Stimulated activated CD8-positive, alpha-beta memory T cell treated with anti-CD3 and anti-CD28 coated beads, Interleukin-12 subunit alpha, Interleukin-12 subunit beta, amount 100 ng/mL, for 1 hour (primary cell): ENCODE measurements at places on chromosomes 5 and 9.

DNA sequence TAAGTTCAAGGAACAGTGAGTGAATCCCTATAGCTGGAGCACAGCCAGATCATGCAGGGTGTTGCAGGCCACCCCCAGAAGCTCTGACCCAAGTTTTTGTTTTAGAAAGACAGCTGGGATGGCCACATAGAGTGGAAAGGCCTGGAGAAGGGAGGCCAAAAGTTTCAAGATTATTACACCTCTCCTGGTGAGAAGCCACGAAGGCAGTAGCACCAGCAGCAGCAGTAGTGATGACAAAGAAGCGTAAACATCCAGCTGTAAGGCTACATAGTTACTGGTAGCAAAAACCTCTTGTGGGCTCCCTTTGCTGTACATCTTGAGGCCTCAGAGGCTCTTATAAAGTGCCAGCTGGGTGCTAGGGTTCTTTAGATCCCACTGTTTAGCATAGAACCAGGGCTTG, 11.8 kb downstream of the ADAMTSL1 start:
- DNase-seq: no peak

DNA sequence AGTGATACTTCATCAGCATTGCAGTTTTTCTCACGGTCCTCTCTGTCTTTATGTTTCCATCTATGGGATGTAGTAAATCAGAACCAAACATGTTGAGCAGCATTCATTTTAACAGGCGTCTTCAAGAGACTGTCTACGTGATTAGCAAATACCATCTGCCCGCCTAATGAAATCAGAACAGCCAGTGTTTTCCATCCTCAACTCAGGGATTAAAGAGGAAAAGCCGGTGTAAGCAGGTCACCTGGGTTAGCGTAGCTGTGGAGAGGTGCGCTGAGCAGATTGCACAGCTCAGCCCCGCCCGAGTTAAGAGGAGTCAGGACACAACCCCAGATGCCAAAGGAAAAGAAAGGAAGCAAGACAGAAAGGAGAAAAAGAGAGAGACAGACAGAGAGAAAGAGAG, 54.3 kb upstream of the ANKRD33B start:
- no peak for DNase-seq

DNA sequence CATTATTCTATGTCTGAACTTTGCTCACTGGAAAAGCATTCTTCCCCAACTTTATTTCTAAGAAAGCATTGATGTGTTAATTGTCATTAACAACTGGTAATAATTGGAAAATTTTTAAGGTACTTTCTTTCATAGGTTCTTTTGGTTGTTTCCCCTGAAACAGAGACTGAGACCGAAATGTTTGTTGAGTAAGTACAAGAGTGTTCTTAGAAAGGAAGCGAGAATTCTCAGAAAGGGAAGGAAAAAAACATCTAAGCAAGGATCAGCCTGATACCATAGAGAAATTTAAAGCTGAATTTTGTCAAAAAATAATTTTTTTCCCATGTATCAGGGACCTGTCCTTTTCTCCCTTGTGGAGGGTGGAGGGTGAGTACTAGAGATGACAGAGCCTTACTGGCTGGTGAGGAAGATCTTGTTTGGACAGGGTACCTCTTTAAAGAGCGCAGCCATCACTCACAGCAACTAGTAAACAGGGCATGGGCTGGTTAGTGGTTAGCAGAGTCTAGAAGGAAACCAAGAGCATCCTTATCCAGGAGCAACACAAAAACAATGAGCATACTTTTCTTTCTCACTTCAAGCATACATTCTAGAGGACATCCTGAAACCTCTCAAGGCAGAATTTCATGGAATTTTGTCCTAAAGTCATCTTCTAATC, 898.5 kb downstream of the DNAH5 start:
- no peak for DNase-seq

DNA sequence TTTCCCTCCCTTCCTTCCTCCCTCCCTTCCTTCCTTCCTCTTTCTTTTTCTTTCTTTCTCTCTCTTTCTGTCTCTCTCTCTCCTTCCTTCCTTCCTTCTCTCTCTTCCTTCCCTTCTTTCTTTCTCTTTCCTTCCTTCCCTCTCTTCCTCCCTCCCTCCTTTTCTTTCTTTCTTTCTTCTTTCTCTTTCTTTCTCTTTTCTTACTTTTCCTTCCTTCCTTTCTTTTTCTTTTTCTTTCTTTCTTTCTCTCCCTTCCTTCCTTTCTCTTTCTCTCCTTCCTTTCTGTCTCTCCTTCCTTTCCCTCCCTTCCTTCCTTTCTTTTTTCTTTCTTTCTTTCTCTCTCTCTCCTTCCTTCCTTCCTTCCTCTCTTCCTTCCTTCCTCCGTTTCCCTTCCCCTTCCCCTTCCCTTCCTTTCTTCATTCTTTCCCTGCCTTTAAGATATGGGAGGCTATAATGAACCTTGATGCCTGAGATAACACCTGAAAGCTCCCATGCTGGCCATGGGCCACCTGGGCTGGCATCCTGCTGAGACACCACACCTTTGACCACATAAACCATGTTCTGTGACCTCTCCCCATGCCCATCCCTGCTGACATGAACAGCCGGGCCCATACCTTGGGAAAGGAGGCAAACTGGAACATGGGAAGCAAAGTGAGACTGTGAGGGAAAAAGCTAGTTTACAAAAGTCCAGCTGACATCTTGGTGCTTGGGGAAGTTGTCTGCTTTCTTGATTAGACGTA, 197.8 kb upstream of the ZNF618 start:
- no peak for DNase-seq

DNA sequence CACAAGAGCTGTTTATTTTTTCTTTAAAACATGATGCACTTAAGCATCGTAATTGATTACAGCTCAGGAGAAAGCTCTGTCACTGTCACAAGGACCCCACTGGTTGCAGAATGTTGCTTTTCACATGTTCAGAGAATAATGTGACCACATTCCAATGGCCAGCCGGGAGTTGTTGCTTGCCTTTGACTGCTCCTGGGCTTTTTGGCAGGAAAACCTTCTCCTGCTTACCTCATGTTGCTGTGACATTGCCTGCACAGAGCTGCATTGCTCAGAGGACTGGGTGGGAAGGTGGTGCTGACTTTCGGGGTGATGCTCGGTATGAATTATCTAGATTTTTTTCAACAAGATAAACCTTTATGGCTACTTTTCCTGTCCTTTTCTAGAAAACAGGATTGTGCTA, 88.2 kb downstream of the PALM2AKAP2 start:
- no peak for DNase-seq

GRCh38 chr9:131624636-131625507, 79.5 kb downstream of the PRRT1B start:
- DNase-seq: no peak

- DNase-seq: no peak
Measured at GRCh38 chr5:94888674-94889073, 270.2 kb downstream of the SLF1 start.

DNA sequence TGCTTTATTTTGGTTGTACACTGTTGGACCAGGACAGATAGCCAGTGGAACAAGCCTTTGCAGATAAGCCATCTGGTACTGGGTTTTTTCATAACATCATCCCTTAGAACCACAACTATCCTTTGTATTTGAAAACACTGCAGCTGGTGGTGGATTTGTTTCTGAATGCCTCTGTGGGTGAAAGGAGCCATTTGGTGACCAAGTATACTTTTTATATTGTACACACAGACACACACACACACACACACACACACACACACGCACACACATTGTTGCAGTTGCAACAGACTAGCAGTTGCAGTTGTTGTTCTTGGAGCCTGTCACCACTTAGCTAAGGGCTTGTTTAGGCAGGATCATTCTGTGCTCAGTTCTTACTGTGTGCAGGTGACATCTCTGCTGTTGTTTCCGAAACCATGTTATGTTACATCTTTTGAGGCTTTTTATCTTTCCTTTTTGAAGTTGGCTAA, 22.9 kb upstream of the CAVIN4 start:
- no peak for DNase-seq

DNA sequence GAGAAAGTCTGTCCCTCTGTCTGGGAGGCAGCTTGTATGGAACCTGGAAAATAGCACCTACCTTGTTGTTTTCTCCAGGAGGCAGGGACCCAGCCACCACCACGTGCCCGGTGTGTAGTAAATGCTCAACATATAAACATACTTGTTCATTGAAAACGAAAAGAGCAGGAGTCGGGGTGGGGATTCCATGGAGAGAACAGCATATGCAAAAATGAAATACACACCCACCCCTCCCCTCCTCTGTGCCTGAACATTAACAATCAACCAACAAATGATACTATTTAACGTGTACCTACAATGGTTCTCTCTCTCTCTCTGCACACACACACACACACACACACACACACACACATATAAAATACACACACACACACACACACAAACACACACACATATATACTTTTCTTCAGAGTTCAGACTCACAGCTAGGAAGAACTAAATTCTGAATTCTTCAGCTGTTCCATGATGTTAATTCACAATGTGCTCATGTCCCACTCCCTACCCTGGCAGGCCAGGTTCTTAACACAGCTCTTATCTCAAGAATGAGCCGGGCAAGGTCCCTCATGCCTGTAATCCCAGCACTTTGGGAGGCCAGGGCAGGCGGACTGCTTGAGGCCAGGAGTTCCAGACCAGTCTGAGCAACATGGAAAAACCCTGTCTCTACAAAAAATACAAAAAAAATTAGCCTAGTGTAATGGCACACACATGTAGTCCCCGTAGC, 16.3 kb upstream of the DENND1A start:
- DNase-seq: no peak

DNA sequence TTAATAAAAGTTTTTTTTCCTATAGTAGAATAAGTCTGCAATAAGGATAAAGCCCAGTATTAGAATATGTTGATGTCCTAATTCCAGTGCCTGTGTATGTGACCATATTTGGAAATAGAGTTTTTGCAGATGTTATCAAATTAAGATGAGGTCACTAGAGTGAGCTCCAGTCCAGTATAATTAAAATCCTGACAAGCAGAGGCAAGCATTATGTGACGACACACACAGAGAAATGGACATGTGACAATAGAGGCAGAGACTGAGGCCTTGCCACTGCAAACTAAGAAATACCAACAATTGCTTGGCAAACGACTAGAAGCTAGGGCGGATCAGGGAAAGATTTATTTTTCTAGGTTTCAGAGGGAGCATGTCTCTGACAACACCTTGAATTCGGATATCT, 216.4 kb upstream of the CYLC2 start:
- DNase-seq: no peak

- DNase-seq: no peak
Measured at GRCh38 chr5:66694036-66694435, 97.8 kb downstream of the MAST4 start.

GRCh38 chr5:126339215-126339805, 83.9 kb upstream of the GRAMD2B start:
- DNase-seq: peak; percentile 32

- DNase-seq: no peak
Measured at GRCh38 chr9:97510797-97511654, 9.6 kb downstream of the TMOD1 start.

DNA sequence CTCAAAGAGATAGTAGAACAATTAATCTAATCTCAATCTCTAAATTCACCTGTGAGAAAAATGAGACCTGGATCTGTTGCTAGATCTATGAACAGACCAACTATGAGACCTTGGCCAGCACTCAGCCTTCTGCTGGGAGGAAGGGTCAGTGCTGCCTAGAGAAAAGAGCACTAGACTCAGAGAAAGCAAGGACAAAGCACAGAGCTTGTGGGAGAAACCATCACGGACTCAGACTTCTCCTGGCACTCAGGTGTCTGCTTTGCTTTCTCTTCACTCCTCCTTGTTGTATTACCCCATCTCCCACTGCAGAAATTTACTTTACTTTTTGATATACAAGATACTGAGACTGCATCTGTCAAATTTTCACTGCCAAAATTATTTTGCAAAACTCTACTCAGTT, 890.0 kb upstream of the NUDT12 start:
- DNase-seq: no peak

DNA sequence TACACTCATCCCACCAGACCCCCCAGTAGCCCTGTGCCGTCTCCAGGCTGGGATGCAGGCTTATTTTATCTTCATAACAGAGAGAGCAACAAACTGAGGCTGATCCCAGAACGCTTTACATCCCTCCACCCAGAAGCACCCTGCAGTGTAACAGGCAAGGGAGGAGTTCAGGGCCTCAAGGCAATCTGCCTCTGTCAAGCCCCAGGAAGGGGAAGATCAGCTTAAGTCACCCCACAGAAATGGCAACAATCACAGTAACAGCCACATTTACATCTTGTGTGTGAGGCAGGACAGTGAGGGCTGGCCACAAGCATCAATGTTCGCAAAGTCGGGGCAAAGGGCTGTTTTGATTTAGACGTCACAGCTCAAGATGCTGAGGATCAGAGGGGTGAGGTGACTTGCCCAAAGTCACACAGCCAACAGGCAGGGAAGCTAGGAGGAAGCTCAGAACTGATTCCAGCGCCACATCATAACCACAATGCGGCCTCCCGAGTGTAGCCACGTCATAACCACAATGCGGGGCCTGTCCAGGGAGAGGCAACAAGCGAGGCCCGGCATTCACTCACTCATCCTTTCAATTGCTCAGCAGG, 14.4 kb downstream of the STK10 start:
- DNase-seq: peak; percentile 49

DNA sequence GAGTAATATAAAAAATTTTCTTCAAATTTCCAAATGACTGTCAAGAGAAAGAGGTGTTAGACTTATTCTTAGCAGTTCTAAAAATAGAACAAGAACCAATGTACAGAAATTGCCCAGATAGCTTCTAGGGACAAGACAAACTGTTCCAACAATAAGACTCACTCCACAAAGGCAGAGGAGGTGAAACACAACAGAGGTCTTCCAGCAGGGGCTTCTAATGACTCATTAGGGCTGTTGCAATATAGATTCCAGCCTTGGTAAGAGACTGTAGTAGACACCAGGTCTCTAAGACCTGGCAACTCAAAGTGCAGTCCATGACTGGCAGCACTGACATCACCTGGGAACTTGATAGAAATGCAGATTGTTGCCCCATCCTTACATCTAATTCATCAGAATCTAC, 134.6 kb upstream of the VLDLR start:
- DNase-seq: no peak

DNA sequence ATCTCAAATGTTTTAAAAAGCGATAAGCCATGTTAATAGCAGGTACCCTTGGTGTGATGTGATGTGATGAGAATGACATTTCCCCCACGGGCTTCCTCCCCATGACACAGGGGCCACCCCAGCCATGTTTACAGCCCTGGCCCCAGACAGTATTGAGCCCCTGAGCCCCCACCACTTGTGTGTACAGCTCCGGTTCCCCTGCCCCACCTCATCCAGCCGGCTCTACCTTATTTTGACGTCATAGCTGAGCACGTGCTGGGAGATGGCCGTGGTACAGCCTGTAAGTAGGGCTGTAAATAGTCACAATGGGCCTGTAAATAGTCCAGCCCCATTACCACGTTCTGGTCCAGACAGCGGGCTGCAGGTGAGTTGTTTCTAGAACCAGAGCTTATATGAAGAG, 24.9 kb upstream of the HNRNPH1 start:
- no peak for DNase-seq

DNA sequence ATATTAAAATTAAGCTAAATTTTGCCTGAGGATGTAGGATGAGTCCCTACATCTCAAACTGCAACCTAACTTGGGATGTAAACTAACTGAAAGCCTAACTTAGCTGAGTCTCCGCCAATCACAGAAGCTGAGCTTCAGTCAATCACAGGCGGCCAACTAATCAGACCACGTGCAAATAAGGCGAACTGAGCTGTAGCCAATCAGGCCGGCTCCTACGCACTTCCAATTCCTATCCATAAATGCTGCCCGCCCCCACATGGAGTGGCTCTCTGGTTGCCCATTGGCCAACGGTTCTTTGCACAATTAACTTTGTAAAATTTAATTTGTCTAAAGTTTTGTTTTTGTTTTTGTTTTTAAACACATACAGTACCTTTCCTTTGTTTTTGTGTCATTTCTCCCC, 13.9 kb upstream of the GPX8 start:
- DNase-seq: no peak
